Amygdala (tissue), 56 donors: ENCODE measurements at places on chromosomes 5 and 9.

DNA sequence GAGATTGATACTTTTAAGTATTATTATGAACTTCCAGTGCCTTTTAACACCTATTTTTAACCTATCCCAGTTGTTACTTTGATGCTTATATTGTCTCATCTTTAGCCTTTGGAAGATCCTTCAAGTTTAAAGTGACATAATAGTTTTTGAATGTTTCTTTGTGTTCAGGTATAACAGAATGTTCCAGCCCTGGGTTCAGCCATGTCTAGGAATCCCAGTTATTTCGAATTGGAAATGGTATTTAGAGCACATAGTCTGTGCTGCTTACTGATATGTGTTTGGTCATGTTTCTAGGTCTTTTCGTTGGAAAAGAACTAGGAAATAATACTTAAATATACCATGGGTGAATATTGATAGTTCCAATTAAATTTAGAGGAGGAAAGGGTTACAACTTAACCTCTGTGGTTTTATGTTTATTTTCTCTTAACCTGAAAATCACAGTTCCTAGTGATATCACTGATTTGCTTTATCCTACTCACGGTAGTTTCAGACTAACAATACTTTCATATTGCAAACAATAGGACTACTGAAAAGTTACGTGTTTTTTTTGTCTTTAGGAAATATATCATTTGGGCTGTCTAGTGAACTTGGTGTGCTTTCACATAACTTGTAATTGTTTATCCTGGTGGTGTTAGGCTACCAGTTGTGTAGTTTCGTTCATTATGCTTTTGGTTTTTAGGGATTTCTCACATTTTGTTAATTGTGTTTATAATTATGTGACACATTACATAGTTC lies 37.8 kb downstream of the UHRF2 start:
- DNase-seq: no peak

DNA sequence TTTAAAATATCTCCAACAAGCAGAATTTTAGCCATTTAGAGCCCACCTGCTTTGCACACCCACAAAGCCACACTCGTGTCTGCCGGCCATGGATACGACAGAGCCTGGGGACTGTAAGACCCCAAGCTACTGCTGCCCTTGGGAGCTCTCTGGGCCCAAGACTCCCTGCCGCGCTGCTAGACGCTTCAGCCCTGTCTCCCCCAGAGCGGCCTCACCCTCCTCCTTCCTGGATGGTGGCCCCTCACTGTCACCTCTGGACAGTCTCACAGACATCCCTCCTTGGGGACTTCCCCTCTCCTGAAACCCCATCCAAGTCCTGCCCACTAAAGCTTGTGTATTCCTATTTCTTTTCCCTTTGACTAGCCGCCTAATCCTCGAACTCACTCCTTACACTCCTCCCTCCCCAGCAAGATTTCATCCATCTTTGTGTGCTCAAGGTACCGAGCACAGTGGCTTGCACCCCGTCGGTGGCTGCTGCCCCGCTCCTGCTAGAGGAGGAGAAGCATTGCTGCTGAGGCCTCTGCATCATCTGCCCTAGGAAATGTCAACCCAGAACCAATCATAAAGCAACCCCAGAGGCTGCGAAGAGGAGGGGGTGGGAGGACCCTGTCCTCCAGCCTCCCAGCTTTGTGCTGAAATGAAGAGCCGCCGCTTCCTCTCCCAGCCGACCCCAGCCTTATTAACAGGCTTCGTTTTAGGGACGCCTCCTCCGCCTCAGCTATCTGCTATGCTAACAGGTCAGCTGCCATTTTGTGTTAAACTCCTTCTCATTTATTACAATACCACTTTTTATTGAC lies 71.2 kb downstream of the CFAP77 start:
- no peak for DNase-seq

GRCh38 chr9:110969971-110970386 lies 68.3 kb downstream of the LPAR1 start:
- no peak for DNase-seq

DNA sequence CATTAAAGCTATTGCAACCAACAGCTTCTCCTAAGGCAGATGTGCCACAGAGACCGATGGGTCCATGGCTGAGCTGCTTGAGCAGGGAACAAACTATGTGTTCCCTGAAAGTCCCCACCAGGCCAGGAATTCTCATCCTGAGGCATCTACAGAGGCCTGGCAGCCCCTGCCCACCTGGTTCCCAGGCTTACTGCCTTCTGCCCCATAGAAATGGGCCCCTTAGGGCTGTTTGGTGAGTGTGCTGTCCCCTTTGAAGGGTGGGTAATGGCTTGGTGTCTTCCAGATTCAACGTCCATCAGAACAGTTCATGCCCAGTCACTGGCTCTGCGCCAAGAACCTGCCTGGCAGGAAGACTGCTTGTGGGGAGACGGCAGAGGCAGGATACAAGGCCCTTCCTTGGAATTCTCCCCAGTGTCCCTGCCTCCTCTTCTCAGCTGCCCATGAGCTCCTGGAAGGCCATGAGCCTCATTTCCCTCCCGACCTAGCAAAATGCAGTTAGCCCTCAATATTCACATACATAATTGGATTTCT lies 3.8 kb upstream of the COL27A1 start:
- no peak for DNase-seq

DNA sequence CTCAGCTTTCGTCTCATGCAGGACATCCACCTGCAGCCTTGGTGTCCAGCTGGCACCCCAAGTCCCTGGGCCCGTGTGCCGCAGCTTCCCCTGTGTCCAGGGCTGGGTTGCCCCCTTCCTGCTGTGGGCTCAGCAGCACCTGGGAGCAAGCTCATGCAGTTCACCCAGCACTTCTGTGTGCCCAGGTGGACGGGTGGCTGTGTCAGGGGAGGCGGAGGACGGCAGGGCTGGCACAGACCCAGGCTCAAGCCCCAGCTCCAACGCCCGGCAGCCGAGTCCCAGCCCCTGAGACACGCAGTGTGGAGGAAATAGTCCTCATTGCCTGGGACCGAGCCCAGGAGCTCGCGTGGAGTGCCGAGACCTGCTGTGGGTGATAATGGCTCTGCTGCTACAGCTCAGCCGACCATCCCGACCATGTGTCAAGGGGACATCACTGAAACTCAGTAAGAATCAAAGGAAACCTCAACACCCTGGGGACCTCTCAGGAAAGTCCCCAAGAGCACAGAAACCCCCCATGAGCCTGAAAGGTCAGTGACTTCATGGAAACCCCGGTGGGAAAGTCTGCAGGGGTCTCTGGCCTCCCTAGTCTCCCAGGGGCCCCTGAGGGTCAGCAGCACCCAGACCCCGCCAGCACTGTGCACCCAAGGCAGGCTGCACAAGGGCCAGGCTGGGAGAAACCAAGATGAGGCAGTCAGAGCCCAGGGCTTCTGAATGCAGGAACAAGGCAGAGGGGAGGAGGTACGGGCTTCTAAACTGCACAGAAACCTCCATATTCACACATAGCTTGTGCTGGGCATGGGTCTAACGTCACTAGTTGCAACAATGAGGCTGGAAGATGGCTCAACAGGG lies 38.8 kb downstream of the LPCAT1 start:
- DNase-seq: no peak

DNA sequence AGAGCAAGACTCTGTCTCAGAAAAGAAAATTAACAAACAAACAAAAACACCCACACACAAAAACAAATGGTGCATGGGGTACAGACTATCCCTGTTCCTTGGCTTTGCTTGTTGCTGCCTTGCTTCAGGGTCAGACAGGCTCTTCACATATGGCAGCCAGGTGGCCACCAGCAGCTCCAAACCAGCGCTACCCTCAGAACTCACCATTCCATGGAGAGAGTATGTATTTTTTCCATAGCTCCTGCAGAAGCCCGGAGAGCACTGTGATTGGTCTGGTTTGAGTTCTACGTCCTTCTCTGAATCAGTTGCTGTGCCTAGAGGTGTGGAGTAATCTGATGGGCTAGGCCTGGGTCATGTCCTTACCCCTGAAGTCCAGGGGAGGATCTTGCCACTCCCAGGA lies 25.2 kb upstream of the HSPA9 start:
- DNase-seq: no peak

GRCh38 chr9:82597241-82598203 lies 465.4 kb downstream of the RASEF start:
- no peak for DNase-seq

DNA sequence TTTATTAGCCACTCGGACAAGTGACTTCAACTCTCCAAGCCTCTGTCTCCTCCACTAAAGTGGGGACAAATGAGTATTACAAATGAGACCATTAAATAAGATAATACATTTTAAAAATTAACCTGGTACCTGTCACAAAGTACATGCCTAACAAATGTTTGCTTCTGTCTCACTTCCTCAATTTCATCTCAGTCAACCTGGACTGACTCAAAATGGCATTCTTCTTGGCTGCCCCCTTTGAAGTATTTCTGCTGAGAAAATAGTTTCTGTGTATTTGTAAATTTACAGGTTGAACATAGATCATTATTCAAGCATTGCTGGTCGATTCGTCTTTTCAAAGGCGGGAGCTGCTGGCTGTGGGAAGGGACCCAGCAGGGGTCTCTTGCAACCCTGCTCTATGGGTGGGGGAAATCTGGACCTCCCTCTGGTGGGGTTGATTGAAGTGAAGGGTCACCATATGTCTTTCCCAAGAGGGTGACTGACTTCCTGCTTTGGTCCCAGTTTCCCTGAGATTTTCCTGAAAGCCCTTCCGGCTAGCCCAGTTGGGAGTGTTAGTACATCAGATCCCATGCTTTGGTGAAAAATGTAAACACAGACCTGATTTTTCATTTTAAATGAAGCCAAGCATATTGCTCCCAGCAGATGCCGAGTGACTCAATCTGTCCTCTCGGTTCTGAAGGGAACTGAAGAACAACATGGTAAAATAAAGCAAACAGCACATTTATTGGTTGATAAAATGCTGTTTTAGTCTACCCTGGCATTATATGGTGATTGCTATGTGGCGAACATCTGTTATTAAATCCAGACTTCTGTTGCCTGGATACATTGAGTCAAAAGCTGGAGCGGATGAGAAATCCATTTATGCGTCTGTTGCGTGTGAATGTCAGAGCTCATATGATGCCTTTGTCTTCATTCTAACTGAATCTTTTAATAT lies 73.0 kb downstream of the KCNIP1 start:
- DNase-seq: no peak

DNA sequence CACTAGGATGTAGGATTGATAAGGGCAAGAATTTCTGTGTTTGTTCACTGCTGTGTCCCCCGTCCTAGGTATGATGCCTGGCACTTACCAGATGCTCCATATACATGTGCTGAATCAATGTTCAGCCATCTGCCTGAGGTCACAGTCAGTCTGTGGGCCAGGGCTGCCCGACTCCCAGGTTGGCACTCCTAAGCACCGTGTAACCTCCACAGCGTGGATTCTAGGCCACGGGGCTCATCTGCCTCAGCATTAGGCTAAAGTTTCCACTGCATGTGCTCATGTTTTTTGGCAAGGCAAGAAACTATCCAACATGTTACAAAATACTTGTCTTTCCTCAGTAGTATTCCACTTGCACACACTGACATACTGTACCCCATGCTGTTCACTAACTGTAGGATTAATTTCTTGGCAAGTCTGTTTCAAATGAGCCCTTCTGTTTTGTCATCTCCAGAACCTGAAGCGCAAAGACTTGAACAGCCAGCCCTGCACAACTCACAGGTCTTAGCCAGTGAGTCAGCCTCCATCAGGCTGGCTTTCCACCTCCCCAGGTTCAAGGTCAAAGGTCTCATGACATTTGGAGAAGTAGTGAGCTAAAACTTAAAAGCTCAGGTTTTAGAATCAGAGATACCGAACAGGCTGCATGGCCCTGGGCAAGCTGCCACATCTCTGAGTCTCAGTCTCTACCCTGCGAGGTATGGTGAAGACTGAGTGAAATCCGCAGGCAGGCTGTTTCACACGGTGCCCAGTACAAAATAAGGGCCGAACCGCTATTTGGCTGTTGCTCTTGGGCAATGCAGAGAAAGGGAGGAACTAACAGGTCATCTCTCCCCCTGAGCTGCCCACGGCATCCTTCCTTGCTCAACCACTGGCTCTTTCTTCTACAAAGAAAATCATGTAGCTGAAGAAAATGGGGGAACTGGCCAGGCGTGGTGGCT lies 7.2 kb downstream of the TOR1A start:
- DNase-seq: no peak

DNA sequence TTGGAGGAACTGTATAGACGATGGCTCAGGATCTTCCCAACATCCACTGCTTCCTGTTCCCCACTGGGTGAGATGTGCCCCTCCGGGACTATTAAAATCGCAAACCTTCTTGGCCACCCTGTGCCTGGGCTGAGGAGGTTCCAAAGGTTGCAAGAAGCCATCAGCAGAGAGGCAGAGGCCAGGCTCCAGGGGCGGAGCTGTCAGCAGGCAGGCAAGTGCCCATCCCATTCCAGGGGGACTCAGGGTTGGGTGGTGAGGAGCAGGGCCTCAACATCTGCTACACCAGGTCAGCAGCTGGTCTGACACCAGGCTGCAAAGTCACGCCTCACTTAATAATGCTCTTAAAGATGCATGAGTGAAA lies 2.2 kb downstream of the BTNL3 start:
- no peak for DNase-seq

DNA sequence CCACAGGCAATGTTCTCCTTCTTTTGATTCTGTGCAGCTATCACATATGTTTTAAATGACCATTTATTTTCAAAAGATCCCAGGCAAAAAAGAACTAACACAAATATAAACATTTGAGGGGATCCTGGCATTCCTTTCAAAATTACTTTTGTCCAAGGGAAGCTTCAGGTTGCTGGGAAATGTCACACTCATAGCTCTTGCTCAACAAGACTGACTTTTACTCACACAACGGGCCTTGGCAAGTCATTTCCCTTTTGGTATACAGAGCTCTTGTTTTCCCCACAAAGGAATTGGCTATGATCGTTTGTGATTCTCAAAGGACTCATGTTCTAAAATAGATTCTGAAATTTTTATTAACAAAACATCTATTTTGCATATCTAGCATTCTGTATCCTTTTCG lies 4.5 kb upstream of the PALM2AKAP2 start:
- DNase-seq: no peak

- DNase-seq: no peak
Observed at GRCh38 chr9:89837934-89838310, 233.1 kb downstream of the GADD45G start.

DNA sequence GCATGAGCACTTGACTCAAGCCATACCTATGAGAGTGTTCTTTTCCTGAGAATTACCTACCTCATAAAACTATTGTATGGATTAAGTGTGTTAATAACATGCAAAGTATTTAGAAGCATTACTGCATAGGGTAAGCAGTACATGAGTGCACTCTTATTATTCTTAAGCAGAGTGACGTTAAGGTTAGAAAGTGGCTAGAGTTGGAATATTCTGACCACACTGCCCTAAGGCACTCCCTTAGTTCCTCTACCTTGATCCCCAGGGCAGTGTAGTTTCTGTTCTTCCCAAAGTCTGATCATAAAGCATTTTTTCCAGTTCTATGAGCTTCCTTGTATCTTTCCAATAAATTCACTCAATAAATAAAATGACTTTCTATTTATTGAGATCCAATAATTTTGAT lies 189.2 kb downstream of the PCSK1 start:
- no peak for DNase-seq

- DNase-seq: no peak
Observed at GRCh38 chr5:101338226-101338625, 435.1 kb upstream of the ST8SIA4 start.
